ENCODE measurements at places on chromosomes 6 and 20. TPM values are rescaled to one million over a fixed set of nuclear protein-coding genes. Genes with fewer than 3 reads are reported as not detected.

LSM2 gene
- 37.5 TPM for total RNA-seq

PRSS35 gene
- 0.48 TPM for total RNA-seq

FAM217A gene
- total RNA-seq: not detected

PRDM13 gene
- total RNA-seq: not detected

OTOR gene
- not detected for total RNA-seq

SNTA1 gene
- total RNA-seq: 13.9 TPM

DNA sequence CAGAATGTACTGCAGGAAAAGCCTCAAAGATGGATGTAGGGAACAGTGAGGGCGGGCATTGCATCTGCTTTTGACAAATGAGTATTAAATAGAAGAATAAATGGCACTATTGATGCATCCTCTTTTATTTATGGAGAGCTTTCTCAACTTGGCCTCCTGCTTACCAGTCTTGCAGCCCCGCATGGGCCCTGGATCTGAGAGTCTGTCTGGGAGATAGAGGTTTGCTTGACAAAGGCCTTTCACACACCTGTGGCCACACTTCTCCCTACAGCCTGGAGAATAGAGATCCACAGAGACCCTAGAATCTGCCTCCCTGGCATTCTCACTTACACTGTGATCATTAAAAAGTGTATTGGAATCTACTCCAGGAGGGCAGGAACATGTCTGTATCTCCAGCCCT is 203.8 kb upstream of the CDH4 start:
- no peak overlapping the region for H3K27ac ChIP-seq
- H3K4me3 ChIP-seq: no peak overlapping the region
- no peaks in the 10 kb centered on the region for H3K4me1 ChIP-seq
- DNase-seq: no peak
- H3K27me3 ChIP-seq: peaks cover 5% of the 10 kb centered on the region

- no peaks in the 10 kb centered on the region for H3K36me3 ChIP-seq
- H3K4me1 ChIP-seq: no peaks in the 10 kb centered on the region
- H3K27ac ChIP-seq: no peak overlapping the region
These were observed 1.7 kb downstream of the SLC22A3 start for GRCh38 chr6:160349814-160350350.

- H3K36me3 ChIP-seq: peaks cover 18% of the 10 kb centered on the region
- H3K4me1 ChIP-seq: peaks cover 48% of the 10 kb centered on the region
- H3K4me3 ChIP-seq: peak overlapping the region; percentile 96
- peak overlapping the region; percentile 97 for H3K27ac ChIP-seq
- no peaks in the 10 kb centered on the region for H3K27me3 ChIP-seq
These were observed 725 bp downstream of the TM9SF4 start for GRCh38 chr20:32110173-32110704.

- no peak for DNase-seq
- peaks cover 53% of the 10 kb centered on the region for H3K4me1 ChIP-seq
- H3K27ac ChIP-seq: no peak overlapping the region
These were observed 20.0 kb downstream of the MAP1LC3A start for GRCh38 chr20:34578521-34578920.

GRCh38 chr6:128567029-128567428 is 46.6 kb upstream of the PTPRK start:
- H3K4me1 ChIP-seq: peaks cover 58% of the 10 kb centered on the region
- DNase-seq: peak; percentile 31
- peak overlapping the region; percentile 38 for H3K4me3 ChIP-seq

- no peak overlapping the region for H3K4me3 ChIP-seq
- H3K27ac ChIP-seq: no peak overlapping the region
- H3K36me3 ChIP-seq: no peaks in the 10 kb centered on the region
- H3K27me3 ChIP-seq: no peaks in the 10 kb centered on the region
- DNase-seq: no peak
These were observed 144.4 kb upstream of the MAN1A1 start for GRCh38 chr6:119493980-119494379.

GRCh38 chr20:13984211-13984610 is 6.2 kb downstream of the SEL1L2 start:
- H3K36me3 ChIP-seq: no peaks in the 10 kb centered on the region
- H3K4me1 ChIP-seq: no peaks in the 10 kb centered on the region
- H3K27ac ChIP-seq: no peak overlapping the region
- H3K4me3 ChIP-seq: no peak overlapping the region
- no peaks in the 10 kb centered on the region for H3K27me3 ChIP-seq
- DNase-seq: no peak

DNA sequence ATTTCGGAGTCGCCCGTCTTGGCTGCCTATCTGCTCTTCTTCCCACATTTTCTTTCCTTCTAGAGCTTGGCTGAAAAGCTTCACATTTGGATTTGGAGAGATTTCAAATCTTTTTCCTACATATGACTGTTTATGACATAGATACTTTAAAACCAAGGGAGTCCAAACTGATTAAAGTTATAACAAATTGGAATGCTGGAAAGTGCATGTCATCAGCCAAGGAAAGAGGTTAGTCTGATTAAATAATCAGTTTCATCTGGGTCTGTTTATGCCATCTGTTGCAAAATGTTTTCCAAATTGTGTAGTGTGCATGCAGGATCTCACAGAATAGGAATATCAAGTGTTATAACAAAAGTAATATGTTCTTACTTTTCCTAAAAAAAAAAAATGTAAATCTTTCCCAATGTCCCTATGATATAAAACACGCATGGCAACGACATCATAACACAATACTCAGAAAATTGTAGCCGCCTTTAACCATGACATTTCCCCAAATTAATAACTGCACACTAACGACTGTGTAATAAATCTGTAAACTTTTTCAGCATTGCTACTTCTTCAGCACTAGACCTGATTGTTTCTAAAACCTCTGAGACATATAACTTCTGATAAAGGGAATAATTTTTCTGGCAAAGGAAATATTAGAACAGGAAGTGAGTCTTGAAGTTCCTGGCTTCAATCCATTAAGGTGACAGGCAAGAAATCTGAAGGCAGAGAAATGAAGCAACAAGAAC is 230.2 kb upstream of the FOXQ1 start:
- DNase-seq: peak; percentile 27
- H3K4me1 ChIP-seq: peaks cover 26% of the 10 kb centered on the region
- peak overlapping the region; percentile 28 for H3K27ac ChIP-seq

- H3K36me3 ChIP-seq: 0 out of 2 replicates have a peak, but pooled peaks cover 6% of the 10 kb centered on the region
- H3K4me3 ChIP-seq: peak overlapping the region; percentile 95
- DNase-seq: no peak
- peaks cover 82% of the 10 kb centered on the region for H3K4me1 ChIP-seq
- peak overlapping the region; percentile 87 for H3K27ac ChIP-seq
- H3K27me3 ChIP-seq: no peaks in the 10 kb centered on the region
These were observed 1.0 kb downstream of the FKBP1A start for GRCh38 chr20:1391640-1392442.

DNA sequence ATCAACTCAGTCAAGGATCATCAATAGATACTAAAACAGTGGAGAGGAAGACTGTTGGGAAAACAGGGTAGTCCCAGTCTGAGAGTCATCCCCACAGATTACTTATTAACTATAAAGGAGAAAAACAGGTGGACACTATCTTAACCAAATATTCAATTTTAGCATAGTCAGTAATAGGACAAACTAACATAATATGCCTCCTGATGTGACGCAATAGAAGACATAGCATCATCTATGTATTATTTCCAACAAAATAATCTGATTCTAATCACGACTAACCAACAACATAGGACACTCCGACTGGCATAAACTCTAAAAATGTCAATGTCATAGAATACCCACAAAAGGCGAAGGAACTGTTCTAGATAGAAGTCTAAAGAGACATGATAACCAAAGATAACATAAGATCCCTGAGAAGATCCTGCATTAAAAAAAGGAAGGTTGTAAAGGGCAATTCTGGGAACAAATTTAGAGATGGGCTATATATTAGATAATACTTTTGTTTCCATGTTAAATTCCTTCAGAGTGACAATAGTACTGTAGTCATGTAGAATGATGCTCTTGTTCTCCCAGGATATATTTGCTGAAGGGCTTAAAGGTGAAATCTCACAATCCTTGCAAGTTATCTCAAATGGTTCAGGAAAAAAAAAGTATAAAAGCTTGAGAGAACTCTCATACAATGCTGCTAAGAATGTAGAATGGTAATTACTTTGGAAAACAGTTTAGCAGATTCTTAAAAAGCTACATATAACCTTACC is 28.9 kb downstream of the ILRUN start:
- H3K27ac ChIP-seq: peak overlapping the region; percentile 9
- H3K4me1 ChIP-seq: peaks cover 71% of the 10 kb centered on the region
- H3K4me3 ChIP-seq: no peak overlapping the region
- no peaks in the 10 kb centered on the region for H3K36me3 ChIP-seq

DNA sequence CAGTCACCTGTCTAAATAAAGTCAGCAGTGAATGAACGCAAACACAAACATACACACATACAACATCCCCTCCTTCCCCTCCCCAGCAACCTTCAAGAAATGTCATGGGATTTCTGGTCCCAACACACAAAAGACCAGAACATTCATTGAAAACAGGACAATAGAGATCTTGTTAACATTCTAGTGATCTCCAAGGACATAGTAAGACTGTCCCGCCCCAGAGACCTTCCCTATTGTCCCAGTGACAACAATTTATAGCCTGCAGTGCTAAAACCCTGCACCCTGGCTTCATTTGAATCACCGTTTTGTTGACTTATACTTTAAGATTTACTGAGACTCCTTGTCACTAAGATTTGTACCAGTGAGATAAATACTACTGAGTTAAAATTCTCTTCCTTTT is 143.9 kb upstream of the NOX3 start:
- no peaks in the 10 kb centered on the region for H3K27me3 ChIP-seq
- H3K27ac ChIP-seq: no peak overlapping the region
- no peak for DNase-seq

DNA sequence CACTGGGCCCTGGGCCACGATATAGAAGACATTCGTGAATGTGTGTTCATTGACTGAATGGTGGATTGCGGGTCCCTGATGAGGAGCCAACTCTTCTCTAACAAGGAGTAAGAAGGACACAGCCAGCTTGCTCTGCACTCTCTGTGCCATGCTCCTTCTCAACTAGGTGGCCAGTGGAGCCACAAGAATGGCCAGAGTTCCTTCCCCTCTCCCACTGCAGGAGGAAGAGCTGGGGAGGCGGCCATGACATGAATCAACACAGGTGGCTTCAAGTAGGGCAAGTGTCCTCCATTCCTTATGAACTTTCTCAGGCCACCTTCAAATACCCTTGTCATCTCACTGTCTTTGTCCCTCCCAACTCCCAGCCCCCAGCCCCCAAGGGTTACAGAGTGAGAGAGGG is 305.7 kb downstream of the KIF16B start:
- no peak overlapping the region for H3K27ac ChIP-seq
- H3K27me3 ChIP-seq: 0 out of 2 replicates have a peak, but pooled peaks cover 1% of the 10 kb centered on the region
- no peak overlapping the region for H3K4me3 ChIP-seq
- H3K36me3 ChIP-seq: no peaks in the 10 kb centered on the region
- DNase-seq: no peak

GRCh38 chr20:10240655-10241054 is 22.0 kb downstream of the SNAP25 start:
- H3K4me3 ChIP-seq: no peak overlapping the region
- no peak overlapping the region for H3K27ac ChIP-seq
- H3K4me1 ChIP-seq: no peaks in the 10 kb centered on the region
- no peak for DNase-seq
- H3K36me3 ChIP-seq: no peaks in the 10 kb centered on the region
- peaks cover 10% of the 10 kb centered on the region for H3K27me3 ChIP-seq

DNA sequence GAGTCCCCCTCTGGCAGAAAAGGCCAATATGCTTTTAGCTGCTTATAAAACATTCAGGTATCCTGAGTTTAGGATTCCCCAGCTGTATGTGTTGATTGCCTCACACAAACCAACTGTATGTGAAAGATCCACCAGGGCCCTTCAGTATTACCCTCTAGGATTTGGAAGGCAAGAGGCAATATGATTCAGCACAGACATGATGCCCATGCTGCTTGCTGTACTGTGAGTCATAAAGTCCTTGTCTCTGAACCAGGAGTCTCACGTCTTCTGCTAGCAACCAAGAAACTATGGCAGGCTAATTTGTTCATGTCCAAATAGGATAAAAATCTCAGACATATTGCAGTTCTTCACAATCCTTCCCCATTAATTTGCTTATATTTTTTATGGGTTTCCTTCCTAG is 789.2 kb upstream of the SLC35B3 start:
- peak; percentile 22 for DNase-seq
- no peak overlapping the region for H3K4me3 ChIP-seq
- no peak overlapping the region for H3K27ac ChIP-seq
- H3K4me1 ChIP-seq: peaks cover 16% of the 10 kb centered on the region

DNA sequence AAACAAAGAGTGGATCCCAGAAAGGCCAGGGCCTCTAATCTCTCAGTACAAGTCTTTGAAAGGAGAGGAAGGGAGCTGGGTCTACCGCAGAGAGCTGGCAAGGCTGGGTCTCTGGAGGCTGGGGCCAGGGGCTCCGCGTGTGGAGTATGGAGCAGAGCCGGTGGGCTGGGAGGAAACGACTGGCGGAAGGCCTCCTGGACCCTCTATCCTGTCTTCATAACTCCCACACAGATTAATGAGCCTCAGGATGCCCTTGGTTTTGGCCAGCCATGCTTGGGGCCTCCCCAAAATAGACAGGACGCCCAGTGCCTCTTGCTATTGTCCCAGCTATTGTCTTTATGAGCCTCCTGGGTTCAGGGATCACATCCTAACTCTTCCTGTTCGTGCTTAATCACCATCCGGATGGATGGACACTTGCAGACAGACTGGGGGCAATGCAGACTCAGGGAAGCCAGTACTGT is 306.4 kb downstream of the DHX35 start:
- no peak overlapping the region for H3K4me3 ChIP-seq
- H3K36me3 ChIP-seq: no peaks in the 10 kb centered on the region
- H3K27me3 ChIP-seq: peaks cover 2% of the 10 kb centered on the region
- H3K27ac ChIP-seq: no peak overlapping the region
- DNase-seq: no peak
- H3K4me1 ChIP-seq: no peaks in the 10 kb centered on the region

DNA sequence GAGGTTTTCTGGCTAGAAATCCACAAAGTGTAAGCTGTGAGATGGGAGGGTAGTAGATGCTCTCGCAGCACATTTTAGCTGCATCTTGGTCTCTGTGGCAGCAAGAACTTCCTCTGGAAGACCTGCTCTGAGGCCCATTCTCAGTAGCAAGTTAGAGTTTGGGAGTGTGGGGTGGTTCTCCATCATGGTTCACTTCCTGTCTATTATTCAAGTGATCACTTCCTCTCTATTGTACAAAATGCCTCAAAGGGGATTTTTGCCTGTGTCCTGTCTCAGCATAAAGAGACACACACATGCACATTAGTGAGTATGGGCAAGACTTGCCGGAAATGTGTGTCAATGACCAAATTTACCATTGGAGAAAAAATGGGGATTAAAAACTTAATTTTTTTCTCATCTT is 42.5 kb downstream of the LYRM2 start:
- peaks cover 6% of the 10 kb centered on the region for H3K27me3 ChIP-seq
- DNase-seq: no peak
- H3K4me3 ChIP-seq: no peak overlapping the region
- no peaks in the 10 kb centered on the region for H3K4me1 ChIP-seq

GRCh38 chr6:77292564-77293546 is 170.4 kb downstream of the HTR1B start:
- H3K36me3 ChIP-seq: peaks cover 9% of the 10 kb centered on the region
- DNase-seq: peak; percentile 89
- peaks cover 74% of the 10 kb centered on the region for H3K4me1 ChIP-seq
- H3K27ac ChIP-seq: peak overlapping the region; percentile 92
- no peaks in the 10 kb centered on the region for H3K27me3 ChIP-seq
- H3K4me3 ChIP-seq: peak overlapping the region; percentile 77
